Tongue (tissue), 3 donors: ENCODE measurements at places on chromosomes 12 and 14.

GRCh38 chr14:92527721-92528120 is 14.1 kb downstream of the RIN3 start:
- no peak for DNase-seq

GRCh38 chr14:81006266-81006665 is 50.8 kb downstream of the TSHR start:
- DNase-seq: no peak

- no peak for DNase-seq
Measured at GRCh38 chr14:52043690-52044089, 25.2 kb downstream of the NID2 start.

DNA sequence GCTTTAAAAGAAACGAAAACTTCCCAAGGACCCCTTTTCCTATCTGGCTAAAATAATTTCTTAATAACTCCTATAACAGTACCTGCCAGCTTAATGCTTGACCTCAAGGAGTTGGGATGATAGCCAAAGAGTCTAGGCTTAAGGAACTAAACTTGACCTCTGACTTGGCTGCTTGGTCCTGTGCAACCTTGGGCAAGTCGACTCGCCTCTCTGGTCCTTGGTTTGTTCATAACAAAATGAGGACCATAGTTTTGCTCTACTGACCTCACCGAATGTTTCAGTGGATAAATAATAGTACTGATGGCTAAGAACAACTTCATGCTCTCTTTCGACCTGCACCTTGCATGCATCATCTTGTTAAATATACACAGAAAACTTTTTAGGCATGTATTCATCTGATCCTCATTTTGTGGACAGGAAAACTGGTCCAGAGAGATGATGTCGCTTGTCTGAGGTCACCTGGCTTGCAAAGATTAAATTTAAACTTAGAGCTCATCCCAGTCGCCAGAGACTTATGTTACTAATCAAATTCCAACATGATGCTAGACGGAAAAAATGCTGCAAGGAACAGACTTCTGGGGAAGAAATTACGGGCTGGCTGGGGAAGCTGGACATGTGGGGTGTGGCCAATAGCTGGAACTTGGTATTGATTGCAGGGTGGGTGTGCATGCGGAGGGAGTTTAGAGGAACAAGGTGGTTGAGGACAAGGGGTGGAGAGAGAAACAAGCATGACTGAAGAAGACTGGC is 38.0 kb upstream of the WSCD2 start:
- peak; percentile 56 for DNase-seq

DNA sequence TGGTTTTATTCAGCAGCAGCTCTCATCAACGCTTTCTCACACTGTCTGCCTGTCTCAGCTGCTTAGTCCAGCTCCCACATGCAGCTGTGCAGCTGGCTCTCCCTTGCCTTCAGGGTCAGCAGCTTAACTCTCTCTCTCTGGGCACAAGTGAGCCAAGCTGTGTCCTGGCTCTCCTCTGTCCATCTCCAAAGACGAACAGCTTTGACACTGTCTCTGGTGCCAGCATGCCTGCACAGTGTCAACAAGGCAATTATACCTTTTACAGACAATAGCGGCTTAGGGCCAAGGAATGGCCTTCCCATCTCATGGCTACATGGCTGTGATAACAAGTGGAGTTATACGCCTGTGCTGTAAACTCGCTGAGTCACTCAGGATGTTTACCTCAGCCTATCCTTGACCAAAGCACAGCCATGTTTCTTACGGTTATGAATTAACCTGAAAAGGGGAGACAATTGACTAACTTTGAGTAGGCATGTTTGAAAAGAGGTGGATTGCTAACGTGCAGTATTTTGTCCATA is 38.4 kb upstream of the MANSC4 start:
- DNase-seq: peak; percentile 74

DNA sequence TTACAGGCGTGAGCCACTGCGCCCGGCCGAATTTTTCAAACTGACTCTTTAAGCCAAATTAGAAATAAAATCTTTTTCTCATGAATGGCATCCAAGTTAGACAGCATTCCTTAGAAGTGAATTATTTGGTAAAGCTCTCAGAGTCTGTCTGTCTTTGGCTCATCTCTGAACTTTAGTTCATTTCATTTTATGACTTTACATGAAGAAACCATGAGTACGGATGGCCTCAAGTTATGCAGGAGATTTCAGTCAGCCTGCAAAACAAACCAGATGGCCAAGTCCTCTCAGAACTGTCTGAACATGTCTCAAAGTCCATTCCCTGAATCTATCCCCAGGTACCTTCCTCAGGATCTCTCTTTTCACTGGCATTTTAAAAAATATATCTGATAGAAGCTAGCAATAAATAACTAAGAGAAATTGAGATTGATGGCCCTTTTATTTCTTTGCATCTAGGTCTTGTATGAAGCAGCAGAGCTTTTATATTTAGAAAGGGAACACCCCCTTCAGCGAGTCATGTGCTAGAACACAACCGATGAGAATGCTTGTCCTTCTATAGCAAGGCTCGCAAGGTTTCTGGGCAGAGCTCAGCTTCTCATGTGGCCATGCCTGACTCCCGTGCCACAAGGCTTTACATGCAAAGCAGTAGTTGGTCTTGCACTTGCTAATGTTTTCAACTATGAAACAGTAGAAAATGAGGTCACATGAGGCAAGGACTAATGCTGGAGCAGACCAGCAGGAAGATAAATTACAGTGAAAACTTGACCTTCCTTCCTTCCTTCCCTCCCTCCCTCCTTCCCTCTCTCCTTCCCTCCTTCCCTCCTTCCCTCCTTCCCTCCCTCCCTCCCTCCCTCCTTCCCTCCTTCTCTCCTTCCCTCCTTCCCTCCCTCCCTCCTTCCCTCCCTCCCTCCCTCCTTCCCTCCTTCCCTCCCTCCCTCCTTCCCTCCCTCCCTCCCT is 125.0 kb downstream of the AKAP6 start:
- no peak for DNase-seq

GRCh38 chr12:109701064-109701463 is 12.6 kb upstream of the FAM222A start:
- DNase-seq: no peak
